ENCODE measurements at places on chromosomes 3 and 15.

DNA sequence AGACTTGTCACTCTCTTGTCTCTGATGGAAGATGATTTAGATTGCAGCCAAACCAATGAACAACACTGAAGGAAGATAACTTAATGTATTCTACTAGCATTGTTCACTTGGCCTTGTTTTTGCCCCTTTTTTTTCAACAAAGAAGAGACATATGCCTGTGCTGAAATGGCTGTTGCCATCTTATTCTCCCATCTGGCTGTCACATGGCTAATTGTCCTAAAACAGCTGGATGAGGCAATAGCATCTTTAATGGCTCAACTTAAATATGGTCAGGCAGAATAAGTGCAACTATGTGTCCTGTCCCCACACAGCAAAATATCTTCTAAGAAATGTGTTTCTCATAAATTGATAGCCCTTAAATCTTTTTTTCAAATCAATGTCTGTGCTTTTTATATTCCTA, 576.9 kb downstream of the TUSC7 start:
- DNase-seq: no peak

GRCh38 chr3:152355744-152356665, 87.3 kb downstream of the MBNL1 start:
- DNase-seq: no peak

DNA sequence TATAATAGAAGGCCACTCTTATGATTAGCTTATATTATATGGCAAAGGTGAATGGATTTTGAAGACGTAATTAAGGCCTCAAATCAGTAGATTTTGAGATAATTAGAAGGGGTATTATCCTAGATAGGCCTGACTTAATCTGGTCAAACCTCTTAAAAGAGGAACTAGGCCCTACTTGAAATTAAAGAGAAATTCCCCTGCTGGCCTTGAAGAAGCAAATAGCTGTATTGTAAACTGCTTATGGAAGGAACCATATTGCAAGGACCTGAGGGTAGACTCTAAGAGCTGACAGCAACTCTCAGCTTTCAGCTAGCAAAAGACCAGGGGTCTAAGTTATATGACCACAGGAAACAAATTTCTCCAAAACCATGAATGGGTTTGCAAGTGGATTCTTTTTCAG, 219.0 kb upstream of the ONECUT1 start:
- DNase-seq: no peak

GRCh38 chr3:43736558-43737440, 46.1 kb downstream of the ABHD5 start:
- no peak for DNase-seq

DNA sequence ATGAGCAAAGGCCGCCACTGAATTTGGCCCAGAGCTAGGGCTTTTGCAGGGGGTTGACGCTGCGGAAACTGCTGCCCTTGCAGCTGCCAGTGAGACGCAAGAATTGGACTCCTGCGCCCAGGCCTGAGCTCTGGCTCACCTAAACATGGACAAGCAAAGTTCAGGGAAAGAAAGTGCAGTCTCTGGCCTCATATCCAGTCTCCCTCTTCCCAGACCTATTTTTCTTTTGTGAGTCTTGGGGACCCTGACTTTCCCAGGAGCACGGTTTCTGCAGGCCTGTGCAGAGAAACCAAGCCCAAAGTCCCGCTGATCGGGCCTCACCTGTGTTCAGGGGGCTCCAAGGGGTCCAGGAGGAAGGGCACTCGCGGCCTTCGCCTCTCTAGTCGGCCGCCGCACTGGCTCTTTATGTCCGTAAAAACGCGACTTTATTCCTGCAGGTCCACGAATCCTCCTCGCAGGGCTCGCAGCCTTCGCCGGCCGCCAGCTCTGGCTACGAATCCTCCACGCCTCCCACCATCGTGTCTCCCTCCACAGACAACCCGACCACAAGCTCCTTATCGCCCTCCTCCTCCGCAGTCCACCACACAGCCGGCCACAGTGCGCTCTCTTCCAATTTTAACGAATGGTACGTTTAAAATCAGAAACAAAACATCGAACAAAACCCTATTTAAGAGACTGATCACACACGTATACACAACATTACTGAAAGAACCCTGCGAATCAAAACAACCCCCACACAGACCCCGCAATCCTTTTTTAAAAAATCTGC, 3.9 kb downstream of the ZIC1 start:
- DNase-seq: no peak

GRCh38 chr3:132486099-132486498, 68.8 kb downstream of the DNAJC13 start:
- DNase-seq: no peak

DNA sequence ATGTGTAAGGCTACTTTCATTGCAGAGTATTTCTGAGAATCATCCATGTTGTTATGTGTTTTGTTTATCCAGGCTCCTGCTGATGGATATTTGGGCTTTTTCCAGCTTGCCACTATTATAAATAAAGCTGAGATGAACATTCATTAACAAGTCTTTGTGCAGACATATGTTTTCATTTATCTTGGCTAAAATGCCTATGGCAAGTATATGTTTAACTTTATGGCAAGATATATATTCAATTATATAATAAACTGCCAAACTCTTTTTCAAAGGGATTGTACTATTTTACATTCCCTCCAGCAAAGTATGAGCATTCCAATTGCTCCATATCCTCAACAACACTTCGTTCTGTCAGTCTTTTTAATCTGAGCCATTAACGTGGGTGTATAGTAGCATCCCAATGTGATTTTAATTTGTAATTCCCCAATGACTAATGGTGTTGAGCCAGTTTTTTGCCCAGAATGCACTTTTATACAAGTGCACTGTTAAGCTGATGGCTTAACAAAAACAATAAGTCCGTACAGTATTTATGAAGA, 452.4 kb downstream of the SHQ1 start:
- no peak for DNase-seq

DNA sequence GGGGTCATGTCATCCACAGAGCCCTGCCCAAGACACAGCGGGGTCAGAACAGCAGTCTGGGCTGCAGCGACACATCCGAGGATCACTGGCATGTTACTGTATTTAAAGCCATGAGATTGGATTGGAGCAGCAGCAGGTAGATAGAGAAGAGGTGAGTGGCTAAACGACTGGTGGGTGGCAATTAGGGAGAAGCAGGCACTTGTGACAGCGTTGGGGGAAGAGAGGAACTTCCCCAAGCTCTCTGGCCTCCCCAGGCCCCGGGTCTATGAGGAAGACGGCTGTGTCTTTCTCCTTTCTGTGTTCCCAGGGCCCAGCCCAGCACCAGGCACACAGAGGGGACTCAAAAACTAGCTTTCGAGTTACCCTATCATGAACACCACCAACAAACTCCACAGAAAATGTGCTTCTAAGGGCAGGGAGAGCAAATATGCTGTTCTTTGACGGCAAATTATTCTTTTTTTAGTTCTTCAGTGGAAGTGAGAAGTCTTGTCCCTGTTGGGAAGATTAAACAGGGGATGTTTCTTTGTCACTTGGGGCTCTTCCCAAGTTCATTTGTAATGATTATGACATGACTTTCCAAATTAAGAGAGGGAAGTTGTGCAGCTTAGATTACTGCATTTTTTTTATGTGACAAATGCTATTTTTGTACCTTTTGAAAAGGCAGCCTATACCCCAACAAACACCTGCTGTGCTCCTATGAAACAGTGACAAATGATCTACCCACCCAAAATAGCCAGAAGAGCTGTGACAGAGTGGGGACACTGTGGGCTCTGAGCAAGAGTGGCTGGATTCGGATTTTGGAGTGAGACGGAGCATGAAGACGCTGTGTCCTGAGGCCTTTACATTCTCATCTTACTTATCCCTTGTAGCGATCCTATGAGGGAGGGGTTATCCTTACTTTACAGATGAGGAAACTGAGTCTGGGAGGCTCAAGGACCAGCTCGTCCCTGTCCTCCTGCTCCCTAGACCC, 7.2 kb upstream of the SYNM start:
- DNase-seq: no peak

DNA sequence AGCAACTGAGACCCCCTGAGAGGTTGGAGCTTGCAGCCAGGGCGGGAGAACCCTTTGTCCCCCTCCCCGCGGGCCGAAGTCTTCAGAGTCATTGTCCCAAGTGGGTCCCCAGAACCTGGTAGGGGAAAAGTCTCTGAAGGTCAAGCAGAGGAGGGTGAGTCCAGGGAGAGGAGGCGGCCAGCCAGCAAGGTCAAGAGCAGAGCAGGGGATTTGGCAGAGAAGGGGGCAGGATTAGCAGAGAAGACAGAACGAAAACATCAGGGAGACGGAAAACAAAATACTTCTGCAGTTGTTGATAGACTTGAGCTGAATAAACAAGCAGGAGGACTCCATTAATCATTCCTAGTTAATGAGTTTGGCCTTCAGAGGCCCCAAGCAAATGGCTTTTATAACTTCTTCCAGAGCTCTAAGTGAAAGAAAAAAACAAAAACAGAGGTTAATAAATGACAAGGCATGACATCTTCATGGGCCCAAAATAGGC, 66.7 kb downstream of the GRIP2 start:
- DNase-seq: no peak

GRCh38 chr3:86887876-86888275, 103.1 kb downstream of the VGLL3 start:
- no peak for DNase-seq

GRCh38 chr3:23649448-23649847, 156.3 kb upstream of the UBE2E1 start:
- no peak for DNase-seq

DNA sequence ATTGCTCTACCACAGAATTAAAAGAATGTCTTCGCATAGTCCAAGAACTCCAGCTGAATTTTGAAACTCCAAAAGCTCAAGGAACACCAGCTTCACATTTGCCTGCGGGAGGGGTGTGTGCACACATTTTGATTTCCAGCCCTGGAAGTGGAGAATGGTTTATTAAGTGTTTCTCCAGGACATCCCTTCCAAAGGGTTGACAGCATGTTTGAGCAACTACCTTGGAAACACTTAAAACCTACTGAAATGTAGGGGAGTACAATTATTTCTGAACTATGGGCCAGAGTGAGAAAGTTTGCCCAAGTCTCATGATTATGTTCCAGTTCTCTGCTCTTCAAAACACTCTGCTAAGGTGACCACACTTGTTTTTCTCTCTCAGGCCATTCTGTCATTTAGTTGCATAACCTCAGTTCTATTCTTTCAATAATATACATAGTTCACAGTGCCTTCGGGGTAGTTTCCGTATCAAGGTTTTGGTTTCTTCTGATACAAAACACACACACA, 7.9 kb downstream of the ACP3 start:
- DNase-seq: no peak

- no peak for DNase-seq
Measured at GRCh38 chr3:143124601-143125520, 5.3 kb downstream of the CHST2 start.

- no peak for DNase-seq
Measured at GRCh38 chr3:102084006-102084405, 234.7 kb downstream of the NFKBIZ start.

Measured in left ventricle myocardium superior (tissue), 1 donor.